Amniotic stem cell (primary cell): ENCODE measurements at places on chromosomes 6 and 20.

- no peak for DNase-seq
Measured at GRCh38 chr20:2972126-2972525, 71.3 kb upstream of the GNRH2 start.

- DNase-seq: no peak
Measured at GRCh38 chr6:109516929-109517328, 33.9 kb upstream of the ZBTB24 start.

- DNase-seq: no peak
Measured at GRCh38 chr20:17652411-17652810, 29.6 kb downstream of the RRBP1 start.

DNA sequence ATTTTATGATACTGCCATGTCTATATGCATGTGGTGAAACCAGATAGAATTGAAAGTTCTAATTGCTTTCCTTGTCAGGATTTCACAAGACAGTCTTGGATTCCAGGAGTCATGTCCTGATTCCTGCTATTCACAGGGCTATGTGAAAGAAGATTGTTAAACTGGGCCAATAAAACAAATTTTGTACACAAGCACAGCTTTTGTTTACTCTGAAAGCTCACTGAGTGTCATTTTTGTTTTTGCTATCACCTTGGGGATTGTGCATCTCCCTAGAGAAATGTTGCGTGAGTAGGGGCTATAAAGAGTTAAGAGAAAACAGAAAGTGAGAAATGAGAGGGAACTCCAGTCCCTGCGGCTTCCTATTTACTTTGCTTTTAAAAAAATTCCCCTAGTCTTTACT is 627.5 kb downstream of the PKHD1 start:
- DNase-seq: no peak

DNA sequence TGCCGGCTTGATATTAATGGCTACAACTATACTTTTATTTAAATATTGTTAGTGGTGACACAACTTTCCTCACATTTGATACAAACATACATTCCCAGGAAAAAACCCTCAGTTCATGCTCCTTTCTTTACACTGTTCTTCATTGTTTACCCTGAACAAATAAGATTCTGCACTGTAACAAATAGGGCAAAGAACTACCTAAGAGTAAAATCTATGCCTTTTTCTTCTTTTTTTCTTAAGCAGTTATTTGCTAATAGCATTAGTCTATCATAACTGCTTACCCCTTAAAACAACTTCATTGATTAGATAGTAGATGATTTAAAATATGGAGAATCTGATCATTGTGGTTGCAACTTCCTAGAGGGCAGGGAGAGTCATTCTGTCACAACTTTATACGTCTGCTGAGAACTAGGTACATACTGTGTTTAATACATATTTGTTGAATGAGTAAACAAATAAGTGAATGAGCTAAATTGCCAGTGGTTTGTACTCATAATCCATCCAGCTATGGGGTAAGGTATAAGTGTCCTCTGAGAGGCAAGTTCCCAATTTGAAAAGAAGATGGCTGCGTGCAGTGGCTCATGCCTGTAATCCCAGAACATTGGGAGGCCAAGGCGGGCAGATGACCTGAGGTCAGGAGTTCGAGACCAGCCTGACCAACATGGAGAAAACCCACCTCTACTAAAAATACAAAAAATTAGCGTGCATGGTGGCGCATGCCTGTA is 161.0 kb downstream of the CDK19 start:
- DNase-seq: no peak

DNA sequence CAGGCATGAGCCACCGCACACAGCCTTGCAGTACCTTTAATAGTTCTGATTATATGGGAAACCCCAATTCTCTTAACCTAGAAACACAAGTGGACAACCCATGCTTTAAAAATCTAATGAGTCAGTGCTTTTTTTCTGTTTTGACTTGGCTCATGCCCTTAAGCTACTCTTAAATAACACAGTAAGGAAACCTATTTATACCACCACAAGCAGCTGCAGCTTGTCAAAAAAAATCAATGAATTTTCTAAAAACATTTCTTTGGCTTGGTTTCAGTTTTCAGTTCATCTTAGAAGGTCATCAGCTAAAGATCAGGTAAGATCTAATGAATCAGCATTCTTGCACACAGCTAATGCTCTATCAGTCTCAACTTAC is 124.1 kb upstream of the DST start:
- DNase-seq: peak; percentile 51

- no peak for DNase-seq
Measured at GRCh38 chr6:25899580-25900408, 25.8 kb upstream of the SLC17A3 start.

- DNase-seq: no peak
Measured at GRCh38 chr6:110037726-110038295, 59.7 kb downstream of the GPR6 start.

DNA sequence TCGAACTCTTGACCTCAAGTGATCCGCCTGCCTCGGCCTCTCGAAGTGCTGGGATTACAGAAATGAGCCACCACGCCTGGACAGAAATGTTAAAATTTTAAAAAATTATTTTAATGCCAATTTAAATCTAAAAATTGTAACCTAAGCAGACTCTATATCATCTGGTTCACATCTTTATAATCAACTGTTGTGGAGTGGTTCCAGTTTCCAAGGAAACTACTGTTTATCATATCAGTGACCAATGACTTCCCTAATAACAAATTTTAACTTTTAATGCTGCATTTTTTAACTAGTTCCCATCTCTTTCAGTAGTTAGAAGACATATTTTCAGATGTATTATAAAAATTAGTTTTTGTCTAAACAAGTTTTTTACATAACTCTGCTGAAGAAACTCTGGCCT is 5.2 kb upstream of the BTN3A2 start:
- DNase-seq: no peak

GRCh38 chr6:156695742-156696141 is 81.4 kb upstream of the ARID1B start:
- no peak for DNase-seq

- DNase-seq: no peak
Measured at GRCh38 chr20:21326700-21327099, 23.6 kb downstream of the XRN2 start.

- DNase-seq: no peak
Measured at GRCh38 chr20:35839904-35840303, 68.1 kb downstream of the PHF20 start.

GRCh38 chr6:32327103-32327502 is 44.6 kb downstream of the TSBP1 start:
- no peak for DNase-seq

GRCh38 chr20:8709627-8710026 is 359.3 kb upstream of the PLCB4 start:
- no peak for DNase-seq

GRCh38 chr6:39037082-39037508 is 11.5 kb upstream of the GLP1R start:
- no peak for DNase-seq

DNA sequence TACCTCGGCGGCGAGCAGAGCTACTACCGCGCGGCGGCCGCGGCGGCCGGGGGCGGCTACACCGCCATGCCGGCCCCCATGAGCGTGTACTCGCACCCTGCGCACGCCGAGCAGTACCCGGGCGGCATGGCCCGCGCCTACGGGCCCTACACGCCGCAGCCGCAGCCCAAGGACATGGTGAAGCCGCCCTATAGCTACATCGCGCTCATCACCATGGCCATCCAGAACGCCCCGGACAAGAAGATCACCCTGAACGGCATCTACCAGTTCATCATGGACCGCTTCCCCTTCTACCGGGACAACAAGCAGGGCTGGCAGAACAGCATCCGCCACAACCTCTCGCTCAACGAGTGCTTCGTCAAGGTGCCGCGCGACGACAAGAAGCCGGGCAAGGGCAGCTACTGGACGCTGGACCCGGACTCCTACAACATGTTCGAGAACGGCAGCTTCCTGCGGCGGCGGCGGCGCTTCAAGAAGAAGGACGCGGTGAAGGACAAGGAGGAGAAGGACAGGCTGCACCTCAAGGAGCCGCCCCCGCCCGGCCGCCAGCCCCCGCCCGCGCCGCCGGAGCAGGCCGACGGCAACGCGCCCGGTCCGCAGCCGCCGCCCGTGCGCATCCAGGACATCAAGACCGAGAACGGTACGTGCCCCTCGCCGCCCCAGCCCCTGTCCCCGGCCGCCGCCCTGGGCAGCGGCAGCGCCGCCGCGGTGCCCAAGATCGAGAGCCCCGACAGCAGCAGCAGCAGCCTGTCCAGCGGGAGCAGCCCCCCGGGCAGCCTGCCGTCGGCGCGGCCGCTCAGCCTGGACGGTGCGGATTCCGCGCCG is 994 bp downstream of the FOXC1 start:
- DNase-seq: no peak

GRCh38 chr6:169800116-169800667 is 48.8 kb downstream of the ERMARD start:
- no peak for DNase-seq

DNA sequence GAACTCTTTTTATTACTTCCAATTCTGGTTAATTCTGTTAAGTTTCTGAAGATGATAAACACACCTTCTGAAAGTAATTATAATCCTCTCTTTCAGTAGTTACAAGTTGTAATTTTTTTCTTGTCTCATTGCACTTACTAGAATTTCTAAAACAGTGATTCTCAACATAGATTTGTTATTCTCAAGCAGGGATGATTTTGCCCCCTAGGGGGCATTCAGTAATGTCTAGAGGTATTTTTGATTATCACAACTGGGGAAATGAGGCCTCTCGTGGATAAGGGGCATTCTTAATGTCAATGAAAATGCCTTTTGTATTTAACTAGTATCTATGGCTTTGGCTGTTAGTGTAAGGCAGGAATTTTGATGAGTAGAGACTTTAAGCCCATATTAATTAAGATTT is 39.4 kb upstream of the MAFB start:
- DNase-seq: no peak

GRCh38 chr6:38396209-38396608 is 243.5 kb downstream of the BTBD9 start:
- no peak for DNase-seq

GRCh38 chr6:74091136-74091793 is 395.3 kb downstream of the CD109 start:
- DNase-seq: peak; percentile 41

DNA sequence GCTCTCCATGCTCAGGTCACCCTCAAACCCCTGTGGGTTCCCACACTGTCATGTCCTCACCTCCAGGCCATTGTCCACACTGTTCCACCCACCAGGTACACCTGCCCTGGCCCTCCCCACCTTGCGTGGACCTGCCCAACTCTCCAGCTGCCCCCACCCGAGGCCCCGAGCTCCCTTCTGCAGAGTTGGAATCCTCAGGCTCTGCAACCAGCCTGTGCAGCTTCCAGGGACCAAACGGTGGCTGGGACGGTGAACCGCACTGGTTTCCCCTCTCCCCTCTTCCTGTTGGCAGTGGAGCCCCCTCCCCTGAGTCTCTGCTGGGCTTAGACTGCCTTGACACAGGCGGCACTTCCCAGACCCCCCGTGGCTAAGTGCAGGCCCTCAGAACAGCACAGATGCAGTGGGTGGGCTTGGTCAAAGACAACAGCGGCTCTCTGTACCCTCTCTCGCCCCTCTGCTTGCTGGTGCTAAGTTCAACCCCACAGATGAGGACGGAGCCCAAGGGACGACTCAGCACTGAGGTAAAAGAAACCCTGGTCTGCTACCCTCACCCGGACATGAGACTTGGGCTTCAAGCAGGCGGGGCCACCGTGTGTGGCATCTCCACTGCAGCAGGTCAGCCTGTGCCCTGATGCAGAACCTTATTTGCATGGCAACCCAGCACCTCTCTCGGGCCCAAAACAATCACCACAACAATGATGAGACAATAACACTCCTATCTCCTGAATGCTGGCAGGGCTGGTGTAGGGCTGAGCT is 11.0 kb downstream of the ZBP1 start:
- DNase-seq: no peak

GRCh38 chr6:31727717-31728671 is 1.1 kb downstream of the DDAH2 start:
- DNase-seq: no peak

- DNase-seq: no peak
Measured at GRCh38 chr6:3318226-3318625, 59.5 kb downstream of the PSMG4 start.

- peak; percentile 16 for DNase-seq
Measured at GRCh38 chr6:116144605-116145004, 18.7 kb upstream of the COL10A1 start.

DNA sequence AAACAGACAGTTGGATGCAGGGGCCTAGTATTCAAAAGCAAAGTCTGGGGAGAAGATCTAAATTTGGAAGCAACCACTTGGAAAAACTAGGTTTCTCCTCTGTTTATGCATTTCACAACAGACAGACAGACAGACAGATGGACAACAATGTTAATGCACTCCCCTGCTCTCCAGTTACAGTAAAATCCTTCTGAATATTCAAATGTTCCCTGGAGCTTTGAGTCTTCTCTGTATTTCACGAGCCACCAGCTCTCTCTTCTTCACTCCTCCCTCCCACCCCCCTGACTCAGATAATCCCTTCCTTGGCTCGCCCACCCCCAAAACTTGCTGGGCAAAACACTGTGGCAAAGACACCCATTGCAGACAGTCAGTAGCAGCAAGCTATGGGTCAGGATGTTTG is 129.3 kb upstream of the TOP1 start:
- no peak for DNase-seq

DNA sequence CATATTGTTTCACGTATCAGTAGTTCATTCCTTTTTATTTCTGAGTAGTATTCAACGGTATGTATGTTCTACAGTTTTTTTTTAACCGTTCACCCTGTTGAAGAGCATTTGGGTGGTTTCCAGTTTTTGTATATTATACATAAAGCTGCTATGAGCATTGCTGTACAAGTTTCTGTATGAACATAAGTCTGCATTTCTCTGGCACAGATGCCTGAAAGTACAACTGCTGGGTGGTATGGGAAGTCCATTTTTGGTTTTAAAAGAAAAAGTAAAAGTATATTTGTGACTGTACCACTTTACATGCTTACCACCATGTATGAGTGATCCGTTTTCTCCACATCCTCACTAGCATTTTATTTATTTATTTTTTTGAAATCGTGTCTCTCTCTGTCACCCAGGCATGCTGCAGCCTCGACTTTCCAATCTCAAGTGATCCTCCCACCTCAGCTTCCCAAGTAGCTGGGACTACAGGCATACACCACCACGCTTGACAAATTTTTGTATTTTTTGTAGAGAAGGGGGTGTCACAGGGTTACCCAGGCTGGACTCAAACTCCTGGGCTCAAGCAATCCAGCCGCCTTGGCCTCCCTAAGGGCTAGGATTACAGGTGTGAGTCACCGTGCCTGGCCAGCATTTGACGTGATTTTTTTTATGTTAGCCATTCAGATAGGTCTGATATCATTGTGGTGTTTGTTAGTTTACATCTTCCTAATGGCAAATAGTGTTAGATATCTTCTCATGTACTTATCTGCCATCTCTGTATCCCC is 11.0 kb upstream of the SIM1 start:
- DNase-seq: no peak

- no peak for DNase-seq
Measured at GRCh38 chr6:35810971-35811698, 6.0 kb downstream of the LHFPL5 start.

DNA sequence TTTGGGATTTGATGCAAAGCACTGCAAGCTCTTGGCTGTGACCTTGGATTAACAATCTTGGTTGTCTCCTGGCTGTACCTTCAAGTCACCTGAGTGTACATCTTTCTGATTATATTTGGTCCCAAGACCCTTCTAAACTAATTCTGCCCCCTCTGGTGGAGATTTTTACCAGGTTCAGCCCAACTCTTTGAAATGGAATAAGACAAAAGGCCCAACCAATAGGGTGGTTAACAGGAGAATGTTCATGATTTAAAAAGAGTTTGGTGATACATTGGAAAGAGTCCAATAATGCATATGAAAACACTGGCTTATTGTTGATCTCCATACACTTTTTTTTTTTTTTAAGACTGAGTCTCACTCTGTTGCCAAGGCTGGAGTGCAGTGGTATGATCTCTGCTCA is 77.5 kb upstream of the CD83 start:
- no peak for DNase-seq
